ENCODE measurements at places on chromosomes 4 and X.

DNA sequence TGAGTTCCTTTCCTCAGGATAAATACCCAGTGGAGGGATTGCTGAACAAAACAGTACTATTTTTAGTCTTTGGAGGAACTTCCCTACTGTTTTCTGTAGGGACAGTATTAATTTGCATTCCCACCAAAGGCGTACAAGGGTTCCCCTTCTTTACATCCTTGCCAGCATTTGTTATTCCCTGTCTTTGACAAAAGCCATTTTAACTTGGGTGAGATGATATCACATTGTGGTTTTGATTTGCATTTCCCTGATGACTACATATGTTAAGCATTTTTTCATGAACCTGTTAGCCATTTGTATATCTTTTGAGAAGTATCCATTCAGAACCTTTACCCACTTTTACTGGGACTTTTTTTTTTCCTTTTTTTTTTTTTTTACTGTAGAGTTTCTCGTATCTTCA, 126.2 kb upstream of the ANXA10 start:
- DNase-seq: no peak

GRCh38 chrX:117973110-117973807, 143.4 kb downstream of the KLHL13 start:
- DNase-seq: no peak

- DNase-seq: peak; percentile 79
Observed at GRCh38 chr4:138037696-138038095, 204.5 kb downstream of the SLC7A11 start.

DNA sequence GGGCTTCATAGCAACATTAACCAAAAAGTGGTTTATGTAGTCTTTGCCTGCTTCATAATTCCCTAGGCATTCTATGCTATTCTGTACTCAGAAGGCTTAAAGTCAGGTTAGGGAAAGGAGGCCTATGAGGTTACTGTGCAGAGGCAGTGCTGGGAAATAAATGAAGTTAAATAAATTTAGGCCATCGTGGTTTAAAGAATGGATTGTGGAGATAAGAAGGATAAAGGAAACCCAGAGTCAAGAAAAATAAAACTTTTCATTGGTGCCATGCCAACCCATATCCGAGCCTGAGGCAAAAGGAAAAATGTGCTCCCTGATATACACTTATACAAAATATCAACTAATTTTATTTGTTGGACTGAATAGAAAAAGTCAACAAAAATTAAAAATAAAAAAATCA, 70.2 kb downstream of the AR start:
- no peak for DNase-seq

GRCh38 chrX:71173440-71173839, 28.8 kb downstream of the NLGN3 start:
- no peak for DNase-seq
